ENCODE measurements at places on chromosomes 2 and 18.

GRCh38 chr2:235666213-235666781 lies 172.5 kb downstream of the AGAP1 start:
- no peak for DNase-seq

GRCh38 chr2:14650066-14650465 lies 17.5 kb downstream of the LRATD1 start:
- no peak for DNase-seq

GRCh38 chr18:50877545-50878265 lies 1.2 kb upstream of the ME2 start:
- DNase-seq: no peak

GRCh38 chr2:158676696-158677095 lies 118.4 kb upstream of the DAPL1 start:
- no peak for DNase-seq

DNA sequence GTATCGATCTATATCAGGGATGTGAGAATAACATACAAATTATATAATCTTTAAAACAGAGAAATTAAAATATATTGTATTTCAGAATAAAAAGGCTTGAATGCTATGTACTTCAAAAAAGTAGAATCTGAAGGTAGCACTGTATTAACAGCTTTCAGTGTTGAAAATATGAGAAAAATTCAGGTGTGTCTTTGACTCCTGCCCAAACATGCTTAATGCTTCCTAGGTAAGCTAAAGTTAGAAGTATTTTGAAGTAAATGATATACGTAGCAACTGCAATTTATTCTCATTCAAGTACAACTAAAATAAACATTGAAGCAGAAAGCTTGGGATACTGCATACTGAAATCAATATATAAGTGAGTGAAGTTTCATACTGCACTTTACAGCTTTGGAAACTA lies 1082.0 kb upstream of the ACVR2A start:
- no peak for DNase-seq

DNA sequence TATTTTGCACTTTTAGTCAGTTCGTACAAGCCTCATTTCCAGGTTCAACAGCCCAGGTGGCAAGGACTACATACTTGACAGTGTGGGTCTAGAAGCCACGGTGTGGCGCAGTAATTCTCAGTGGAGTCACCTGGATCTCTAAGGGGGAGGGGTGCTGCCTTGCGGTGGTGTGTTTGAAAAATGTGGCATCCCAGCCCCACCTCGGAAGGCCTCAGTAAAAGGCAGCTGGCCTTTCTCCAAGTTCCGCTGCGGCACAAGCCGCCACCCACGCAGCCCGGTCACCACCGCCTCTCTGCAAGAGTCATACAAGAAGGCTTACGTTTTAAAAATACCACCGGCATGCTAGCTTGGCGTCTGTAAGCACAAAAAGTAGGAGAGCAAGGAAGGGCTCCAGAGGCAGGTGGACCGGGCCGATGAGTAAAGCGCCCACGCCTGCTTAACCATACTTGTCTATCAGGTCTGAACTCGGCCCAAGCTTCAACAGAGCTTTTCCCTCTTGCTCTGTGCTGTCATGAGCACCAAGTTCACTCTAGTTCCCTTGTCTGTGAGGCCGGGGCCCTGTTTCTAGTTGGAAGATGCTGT lies 49.5 kb downstream of the SPRED2 start:
- peak; percentile 76 for DNase-seq

DNA sequence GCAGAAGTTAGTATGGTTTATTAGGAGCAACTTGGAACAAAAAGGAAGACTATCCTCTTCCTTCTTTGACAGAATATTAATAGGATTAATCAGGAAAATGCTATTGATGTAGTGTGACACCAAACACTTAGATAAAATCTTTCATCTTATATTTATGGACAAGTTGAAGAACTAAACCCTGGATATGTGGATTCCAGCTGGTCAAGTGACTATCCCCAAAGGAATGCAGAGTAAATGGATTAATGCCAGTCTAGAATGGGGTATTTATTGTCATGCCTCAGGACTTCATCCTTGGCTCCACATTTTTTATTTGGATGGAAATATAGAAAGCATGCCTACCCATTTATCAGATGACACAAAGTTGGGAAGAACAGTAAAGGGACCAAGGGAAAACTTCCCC lies 124.0 kb upstream of the TTC39C start:
- DNase-seq: no peak

DNA sequence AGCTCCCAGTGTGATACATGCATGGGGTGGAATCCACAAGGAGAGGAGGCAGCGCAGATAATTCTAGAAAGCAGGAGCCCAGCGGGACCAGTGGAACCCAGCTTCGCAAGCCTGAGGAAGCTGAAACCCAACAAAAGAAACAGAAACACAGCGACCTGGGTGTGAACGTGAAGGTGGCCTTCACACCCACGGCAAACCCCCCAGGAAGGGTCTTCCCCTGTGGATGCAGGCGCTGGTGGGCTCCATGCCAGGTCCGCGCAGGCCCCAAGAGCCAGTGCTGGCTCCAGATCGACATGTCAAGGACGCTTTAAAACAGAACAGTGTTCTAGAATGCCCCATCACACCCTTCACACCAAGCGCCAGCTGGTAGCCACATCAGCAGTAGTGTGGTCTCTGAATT lies 22.1 kb downstream of the KIF1A start:
- DNase-seq: no peak

- no peak for DNase-seq
Observed at GRCh38 chr2:109471658-109472057, 142.1 kb downstream of the SEPTIN10 start.

DNA sequence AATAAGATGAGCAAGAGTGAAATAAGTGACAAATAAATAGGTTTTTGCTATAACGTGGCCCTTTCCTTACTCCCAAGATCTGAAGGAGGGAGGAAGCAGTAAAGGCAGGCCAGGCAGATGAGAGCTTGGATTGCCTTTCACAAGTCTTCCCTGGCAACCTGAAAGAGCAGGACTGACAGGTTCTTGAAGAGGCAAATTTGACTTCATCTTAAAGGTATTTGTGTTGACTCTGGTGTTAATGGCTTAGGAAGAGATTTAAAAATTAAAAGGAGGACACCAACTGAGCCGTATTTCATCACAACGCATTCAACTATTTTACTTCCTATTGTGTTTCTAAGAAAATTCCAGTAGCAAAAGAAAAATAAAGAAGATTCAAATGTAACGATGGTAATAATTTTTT lies 3.2 kb downstream of the STRN start:
- no peak for DNase-seq

DNA sequence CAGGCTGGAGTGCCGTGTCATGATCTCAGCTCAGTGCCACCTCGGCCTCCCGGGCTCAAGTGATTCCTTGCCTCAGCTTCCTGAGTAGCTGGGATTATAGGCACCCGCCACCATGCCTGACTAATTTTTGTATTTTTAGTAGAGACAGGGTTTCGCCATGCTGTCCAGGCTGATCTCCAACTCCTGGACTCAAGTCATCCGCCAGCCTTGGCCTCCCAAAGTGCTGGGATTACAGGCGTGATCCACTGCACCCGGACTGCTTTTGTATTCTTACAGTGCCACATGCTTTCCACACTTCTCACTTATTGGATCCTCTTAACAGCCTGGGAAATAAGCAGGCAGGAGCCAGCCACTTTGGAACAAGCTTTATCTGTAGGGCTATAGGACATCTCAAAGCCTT lies 25.3 kb upstream of the BCL2L11 start:
- DNase-seq: no peak

DNA sequence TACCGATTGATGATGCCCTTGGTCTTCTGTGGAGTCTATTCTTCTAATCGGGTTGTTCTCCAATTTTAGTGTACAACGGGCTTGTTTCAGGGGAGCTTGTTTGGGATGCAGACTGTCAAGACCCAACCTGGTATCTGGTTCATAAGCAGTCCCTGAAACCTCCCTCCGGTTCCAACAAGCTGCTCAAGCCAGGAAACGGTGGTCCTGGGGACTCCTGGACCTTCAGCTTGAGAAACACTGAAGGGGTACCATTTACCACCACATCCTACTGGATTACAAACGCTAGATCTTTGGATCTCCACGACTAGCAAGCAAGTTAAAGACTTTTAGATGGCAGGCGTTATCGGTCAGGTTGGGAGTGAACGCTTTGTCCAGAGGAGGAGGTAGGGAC lies 2.0 kb downstream of the BCL2 start:
- no peak for DNase-seq

GRCh38 chr2:75751824-75752468 lies 41.2 kb upstream of the GCFC2 start:
- DNase-seq: no peak

DNA sequence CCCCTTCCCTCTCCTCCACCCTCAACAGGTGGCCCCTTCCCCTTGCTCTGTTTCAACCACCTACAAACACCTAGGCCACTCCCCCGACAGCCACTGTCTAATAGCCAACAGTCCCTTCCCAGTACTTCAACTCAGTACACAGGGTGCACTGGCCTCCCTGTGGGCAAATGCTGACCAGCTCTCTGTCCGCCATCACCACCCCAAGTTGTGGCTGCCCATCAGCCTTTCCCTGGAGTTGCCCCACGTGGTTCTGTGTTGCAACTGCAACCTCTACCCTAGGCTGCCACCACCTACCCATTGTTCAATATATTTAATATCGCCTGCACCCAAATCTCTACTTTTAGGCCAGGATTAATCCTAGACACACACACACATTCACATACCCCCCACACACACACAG lies 173.5 kb downstream of the MREG start:
- no peak for DNase-seq

GRCh38 chr2:31735716-31736115 lies 155.0 kb upstream of the SRD5A2 start:
- DNase-seq: no peak

GRCh38 chr18:3661989-3662388 lies 212.0 kb downstream of the TGIF1 start:
- no peak for DNase-seq

- no peak for DNase-seq
Observed at GRCh38 chr2:65729246-65729645, 296.8 kb upstream of the SPRED2 start.

DNA sequence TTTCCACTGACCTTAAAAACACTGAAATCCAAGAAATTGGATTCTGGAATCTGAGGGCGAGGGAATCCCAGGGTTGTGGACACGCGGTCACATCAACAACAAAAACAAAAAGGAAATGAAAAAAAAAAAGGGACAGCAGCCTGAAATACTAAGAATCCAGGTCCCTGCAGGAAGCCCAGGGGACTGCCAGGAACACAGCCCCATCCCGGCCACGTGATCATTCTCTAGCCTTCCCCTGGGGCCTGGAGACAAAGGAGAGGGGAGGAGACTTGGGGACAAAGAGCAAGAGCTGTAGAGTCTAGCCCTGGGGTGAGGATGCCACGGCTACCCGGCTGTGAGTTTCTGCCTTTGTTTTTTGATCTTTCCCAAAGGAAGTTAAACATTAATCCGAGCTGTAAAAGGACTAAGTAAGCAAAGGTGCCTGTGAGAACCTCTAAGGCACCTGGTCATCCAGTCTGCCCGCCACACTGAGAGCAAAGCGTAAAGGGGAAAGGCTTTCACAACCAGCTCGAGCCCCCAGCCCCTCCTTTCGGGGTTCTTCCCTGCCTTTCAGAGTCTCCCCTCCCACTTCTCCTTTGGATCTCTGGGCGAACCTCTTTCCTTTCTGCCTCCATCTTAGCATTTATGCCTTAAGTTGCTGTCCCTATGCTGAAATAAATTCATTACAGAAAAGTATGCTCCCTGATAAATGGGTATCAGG lies 57.9 kb upstream of the MSH2 start:
- no peak for DNase-seq

GRCh38 chr2:238631491-238632180 lies 204.9 kb downstream of the ASB1 start:
- no peak for DNase-seq

DNA sequence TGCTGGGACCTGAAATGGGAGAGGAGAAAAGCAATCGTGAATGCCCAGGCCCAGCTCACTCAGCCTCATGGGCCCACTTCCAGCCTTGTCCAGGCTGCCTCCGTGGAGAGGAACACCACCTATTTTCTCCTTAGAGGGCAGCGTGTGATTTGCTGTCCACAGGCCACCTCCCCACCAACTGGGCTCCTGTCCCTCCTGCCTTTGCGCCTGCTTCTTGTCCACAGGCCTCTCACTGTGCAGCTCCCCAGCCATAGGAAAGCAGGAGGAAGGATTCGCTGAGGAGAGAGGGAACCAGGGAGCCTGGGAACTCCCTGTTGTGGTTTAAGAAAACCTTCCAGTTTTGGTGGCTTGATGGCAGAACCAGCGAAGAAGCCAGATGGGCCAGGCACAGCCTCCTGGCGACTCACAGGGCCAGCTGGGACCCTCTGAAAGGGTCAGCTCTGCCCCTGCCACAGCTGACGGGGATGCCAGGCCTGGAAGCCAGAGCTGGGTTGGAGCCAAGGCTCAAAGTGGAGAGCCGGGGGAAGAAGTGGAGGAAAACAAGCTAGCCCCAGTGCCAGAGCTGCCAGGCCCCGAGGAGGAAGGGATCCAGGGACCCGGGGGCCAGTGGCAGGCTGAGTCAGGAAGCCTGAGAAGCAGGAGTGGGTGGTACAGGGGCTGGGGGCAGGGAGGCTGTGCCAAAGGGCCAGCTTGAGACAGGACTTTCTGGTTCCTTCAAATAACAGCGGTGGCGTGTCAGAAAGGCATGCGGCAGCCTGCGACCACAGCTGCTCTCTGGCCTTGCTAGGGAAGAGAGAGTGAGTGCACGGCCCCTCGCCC lies 9.9 kb downstream of the TMBIM1 start:
- DNase-seq: no peak

DNA sequence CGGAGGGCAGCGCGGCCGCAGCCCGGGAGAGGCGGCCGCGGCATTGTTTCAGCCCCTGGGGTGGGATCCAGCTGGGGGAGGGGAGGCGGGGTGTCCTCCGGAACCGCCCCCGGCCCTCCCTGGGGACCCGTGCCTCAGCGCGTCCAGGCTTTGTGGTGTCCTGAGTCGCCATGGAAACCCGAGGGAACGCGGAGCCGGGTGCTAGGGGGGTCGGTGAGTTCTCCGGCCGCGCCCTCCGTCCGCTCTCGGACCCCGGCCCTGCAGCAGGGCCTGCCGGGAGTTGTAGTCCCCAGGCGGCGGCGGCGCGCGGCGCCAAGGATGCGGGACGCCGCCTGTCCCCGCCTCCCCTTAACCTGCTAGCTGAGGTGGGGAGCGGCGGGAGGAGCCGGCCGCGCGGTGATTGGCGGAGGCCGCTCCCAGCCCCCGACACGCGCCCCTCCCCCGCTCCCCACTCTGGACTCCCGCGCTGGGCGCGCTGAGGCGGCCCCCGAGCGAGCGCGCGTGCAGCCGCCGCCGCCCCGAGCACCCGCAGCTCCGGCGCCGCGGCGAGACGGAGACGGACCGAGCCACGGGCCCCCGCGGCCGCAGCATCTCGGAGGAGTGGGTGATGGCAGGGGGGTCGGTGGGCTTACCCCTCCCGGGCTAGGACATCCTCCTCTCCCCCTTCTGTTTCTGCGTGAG lies at the start of gene DPYSL5:
DPYSL5 (plus strand) TSS at position 478 of the 681 bp plus-strand sequence. CDS start 50,368 bp downstream, outside the sequence.
- no peak for DNase-seq
